ENCODE measurements at places on chromosomes 16 and 17.

GRCh38 chr17:78044280-78044835 is 84.2 kb downstream of the TMC6 start:
- DNase-seq, result no peak

- DNase-seq, result no peak
Measured at GRCh38 chr17:41784207-41784744, 2.2 kb downstream of the JUP start.

DNA sequence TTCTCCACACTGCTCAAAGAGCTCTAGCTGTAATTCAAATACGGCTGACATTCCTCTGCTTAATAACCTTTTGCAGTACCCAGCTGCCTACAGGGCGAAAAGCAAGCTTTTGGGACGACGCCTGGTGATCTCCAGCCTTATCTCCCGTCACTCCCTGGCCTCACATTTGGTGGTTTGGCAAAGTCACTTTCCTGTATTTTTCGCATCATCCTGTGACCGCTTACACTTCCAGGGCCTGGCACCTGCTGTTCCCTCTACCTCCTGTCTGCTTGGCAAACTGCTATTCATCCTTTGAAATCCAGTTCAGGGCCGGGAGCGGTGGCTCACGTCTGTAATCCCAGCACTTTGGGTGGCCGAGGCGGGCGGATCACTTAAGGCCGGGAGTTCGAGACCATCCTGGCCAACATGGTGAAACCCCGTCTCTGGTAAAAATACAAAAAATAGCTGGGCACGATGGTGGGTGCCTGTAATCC is 2.7 kb upstream of the BHLHA9 start:
- no peak for DNase-seq

GRCh38 chr16:53855511-53855910 is 151.6 kb downstream of the FTO start:
- no peak for DNase-seq

DNA sequence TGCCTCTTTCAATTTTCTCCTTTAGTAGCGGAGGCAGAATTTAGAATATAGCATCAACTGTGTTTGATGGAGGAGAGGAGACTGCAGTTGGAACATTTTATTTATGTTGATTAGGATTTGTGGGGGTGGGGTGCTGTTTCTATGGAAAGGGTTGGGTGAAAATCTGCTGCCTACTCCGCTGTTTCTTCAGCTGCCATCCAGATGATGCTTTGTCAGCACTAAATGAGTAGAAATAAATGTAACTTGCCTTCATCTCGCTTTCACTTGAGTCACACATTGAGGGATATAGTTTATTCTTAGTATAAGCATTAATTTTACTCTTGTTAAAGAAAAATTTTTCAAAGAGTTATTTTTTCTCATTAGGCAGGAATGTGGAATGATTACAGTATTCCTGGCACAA is 42.1 kb downstream of the ABHD15 start:
- DNase-seq, result peak; percentile 67

DNA sequence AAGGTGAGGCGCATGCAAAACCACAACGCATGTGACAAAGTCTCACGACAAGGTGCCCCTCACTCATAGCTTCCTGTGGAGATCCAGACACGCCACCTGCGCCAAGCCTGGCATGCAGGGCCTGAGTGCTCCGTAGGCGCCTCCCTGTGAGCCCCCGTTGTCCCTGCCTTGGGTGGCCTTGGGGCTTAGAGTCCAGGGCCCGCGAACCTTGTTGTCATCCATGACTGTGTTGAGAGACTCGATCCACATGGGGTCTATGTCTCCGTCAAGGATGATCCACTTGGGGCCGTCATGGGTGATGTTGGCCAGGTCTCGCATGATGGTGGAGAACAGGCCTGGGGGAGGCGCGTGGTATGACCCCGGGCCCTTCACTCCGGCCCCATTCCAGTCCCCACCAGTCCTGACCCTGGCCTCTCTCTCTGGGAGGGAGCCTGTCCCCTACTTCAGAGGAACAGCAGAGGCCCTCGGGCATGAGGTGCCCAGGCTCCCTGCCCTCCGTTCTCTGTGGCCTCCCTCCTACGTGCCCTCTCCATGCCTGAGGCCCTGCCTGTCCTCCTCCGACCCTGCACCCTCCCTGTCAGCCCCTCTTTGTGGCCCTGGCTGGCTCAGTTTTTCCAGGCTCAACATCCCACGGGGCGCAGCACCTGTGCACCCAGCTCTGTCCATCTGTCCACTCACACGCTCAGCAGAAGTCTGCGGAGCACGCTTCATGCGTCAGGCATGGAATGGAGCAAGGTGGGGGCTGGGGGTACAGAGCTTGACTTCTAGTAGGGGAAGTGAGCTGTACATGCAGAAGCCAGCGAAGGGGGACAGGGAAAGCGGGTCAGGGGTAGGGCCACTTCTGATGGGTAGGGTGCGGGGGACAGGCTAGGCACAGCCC is 85.7 kb downstream of the DNAH17 start:
- no peak for DNase-seq

DNA sequence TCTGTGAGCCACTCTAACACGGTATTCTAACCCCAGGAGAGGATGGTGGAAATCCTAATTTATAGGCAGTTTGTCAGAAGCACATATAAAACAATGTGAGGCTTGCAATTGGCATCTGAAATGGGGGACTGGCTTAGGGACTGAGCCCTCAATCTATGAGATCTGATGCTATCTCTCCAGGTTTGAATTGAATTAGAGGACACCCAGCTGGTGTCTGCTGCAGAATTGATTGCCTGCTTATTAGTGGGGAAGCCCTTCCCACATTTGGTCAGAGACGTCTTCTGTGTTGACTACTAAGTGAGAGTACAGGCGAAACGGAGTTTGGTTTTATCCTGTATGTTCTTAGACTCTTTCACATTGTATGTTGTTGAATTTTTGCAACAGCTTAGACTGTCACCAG is 13.6 kb upstream of the TMIGD1 start:
- DNase-seq, result no peak

DNA sequence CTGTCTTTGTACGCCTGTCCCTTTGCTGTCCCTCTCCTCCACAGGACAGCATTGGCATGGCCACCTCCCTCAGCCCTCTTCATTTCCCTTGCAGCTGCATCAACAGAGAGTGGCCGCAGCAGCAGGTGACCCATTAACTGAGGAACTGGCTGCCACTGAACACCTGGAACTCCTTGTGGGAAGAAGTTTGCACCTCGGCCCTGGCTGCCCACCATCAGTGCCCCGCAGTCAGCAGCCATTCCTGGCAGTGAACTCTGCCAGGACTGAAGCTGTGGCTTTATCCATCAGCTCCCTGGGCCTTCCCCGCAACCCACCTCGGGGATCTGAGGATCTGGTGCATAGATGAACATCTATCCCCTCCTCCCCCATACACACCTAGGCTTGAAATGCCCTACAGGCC is 13.1 kb upstream of the RNF135 start:
- no peak for DNase-seq

DNA sequence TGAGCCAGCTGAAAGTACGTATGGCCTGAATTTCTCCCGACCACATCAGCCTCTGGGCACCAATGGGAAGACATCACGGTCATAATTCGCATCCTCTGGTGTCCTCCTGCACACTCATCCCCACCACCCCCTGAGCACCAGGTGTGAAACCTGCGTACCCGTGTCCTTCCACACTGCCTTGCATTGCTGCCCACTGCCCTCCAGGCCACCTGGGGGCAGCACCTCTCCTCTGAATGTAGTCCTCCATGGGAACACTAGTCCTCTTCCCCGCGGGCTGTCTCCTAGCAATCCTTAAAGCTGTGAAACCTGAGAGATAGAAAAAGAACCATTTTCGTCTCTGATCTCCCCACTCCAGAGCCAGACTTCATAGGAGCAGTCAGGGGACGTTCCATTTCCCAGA is 125.5 kb downstream of the ZNF18 start:
- DNase-seq, result no peak

GRCh38 chr17:38421171-38421841 is 7.0 kb upstream of the ARHGAP23 start:
- DNase-seq, result peak; percentile 37

- DNase-seq, result no peak
Measured at GRCh38 chr16:71536752-71537499, 10.7 kb downstream of the CHST4 start.

DNA sequence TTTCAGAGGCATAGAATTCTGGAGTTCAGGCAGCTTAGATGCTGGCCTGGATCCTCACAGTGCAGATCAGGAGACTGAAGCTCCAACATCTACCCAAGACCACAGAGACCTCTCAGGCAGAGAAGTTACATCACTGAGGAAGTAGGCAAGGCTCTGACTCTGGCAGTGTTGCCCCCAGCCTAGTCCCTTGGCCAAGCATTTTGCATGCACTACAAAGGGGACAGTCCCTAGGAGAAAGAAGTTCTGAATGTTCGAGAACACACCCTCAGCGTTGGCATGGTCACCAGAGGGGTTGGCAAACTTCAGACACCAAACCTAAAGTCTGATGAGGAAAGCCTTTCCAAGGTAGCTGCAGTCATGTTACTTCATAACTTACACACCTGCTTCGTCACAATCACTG is 2.5 kb downstream of the RANBP10 start:
- no peak for DNase-seq
